ENCODE measurements at places on chromosomes 12 and 14.

DNA sequence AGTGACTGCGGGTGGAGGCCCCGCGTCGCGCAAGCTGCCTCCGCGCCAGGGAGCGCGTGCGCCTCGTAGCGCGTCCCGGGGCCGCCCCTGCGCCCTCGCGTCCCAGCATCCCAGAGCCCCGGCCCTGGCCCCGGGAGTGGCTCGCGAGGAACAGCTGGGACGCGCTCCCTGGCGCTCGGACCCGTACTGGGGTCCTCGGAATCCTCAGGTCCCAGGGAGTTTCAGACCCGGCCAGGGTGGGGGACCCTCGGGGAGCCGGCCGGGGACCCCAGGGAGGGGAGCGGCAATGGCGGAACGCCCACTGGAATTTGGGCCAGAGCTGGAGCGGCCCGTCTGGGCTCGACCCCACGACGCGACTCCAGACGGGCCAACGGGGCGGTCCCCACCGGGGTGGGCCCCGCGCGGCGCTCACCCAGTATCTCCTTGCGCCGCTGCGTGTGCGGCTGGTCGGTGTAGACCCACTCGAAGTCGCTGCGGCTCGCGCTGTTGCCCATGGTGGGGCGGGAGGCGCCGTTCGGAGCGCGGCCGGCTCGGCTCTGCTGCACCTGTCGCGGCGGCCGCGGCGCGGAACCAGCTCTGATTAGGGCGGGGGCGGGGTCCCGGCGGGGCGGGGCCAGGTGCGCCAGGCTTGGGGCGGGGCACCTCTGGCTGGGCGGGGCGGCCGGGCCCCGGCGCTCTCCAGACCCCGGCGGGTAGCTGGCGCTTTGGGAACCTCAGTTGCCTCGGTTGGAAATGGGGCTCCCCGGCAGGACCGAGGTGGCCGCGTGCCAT lies at the start of gene DEGS2:
DEGS2 (minus strand) TSS at position 552 of the 771 bp plus-strand sequence; CDS start at position 494, 58 bp downstream.
- DNase-seq: peak; percentile 62

DNA sequence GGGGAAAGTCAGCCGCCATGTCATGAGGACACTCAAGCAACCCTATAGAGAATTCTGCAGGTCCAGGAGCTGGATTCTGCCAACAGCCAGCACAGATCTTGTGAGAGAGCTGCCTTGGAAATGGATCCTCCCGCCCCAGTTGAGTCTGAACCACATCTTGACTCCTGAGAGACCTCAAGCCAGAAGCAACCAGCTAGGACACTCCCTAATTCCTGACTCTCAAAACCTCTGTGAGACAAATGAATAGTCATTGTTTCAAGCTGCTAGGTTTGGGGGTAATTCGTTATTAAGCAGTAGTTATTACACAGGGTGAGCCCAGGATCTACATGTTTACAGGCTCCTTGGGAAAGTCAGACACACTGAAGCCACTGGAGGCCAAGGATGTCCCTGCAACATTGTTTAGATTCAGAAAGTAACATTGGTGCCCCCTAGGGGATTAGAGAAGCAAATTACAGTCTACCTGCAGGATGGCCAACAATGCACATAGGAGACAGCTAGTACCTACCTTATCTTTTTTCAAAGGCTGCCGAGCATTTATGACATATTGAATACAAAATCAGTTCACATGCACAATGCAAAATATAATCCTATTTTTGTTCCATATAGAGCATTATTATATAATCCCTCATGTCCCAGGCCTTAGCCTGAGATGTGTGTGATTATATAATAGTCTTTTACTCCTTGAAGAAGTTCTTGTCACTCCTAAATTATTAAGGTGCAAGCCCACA lies 57.9 kb upstream of the FICD start:
- no peak for DNase-seq

- no peak for DNase-seq
Measured at GRCh38 chr14:37599507-37600368, 4.3 kb downstream of the TTC6 start.

- DNase-seq: no peak
Measured at GRCh38 chr12:75759842-75760572, 248.6 kb upstream of the KRR1 start.

- DNase-seq: peak; percentile 11
Measured at GRCh38 chr12:27779416-27779919, 565 bp upstream of the KLHL42 start.

DNA sequence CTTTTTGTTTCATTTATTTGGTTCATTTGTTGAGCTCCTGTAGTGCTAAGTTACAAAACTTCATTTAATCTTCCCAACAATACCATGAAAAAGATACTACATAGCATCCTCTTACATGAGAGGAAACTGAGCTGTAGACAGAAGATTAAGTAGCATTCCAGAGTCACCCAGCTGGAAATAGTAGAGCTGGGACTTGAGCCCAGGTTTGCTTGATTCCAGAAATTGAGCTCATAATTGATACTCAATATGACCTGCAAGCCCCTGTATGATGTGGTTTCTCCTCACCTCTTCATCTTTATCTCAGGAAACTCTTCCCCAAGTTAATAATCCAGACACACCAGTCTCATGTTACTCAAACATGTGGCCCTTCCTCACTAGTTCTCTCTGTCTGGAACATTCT lies 87.0 kb upstream of the DAAM1 start:
- DNase-seq: no peak

- no peak for DNase-seq
Measured at GRCh38 chr12:91381309-91381804, 198.7 kb upstream of the DCN start.

DNA sequence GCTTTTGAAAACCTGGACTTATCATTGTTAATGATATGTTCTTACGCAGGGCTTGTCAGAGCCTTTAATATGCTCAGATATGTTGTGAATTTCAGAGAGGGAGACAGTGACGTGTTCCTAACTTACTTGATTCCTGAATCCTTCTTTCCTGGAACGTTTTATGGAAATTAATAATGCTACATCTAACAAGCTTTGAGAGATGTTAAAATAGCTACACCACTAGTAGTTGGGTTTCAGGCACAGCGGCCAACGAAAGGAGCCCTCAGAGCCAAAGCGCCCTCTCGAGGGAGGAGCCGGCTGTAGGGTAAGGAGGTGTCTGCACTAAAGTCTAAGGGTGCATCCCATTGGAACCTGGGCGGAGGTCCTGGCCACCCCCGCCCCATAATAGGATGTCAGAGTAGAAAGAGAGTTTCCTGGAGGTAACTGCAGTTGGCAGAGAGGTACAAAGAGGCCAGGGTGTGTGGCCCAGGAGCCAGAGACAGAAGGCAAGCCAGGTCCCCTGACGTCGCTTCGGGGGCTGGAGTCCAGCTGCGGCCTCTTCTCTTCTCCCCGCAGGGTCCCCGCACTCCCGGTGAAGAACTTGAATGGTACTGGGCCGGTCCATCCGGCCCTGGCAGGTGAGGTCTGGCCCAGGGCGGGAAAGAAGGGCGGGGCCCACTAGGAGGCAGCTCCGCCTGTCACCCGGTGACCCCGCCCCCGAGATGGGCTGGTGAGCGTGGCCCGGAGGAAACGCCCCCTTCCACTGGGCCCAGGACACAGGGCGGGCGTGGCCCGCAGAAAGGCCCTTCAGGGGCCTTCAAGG lies 36.3 kb downstream of the DTX1 start:
- DNase-seq: peak; percentile 33

GRCh38 chr12:29725587-29726320 lies 58.0 kb downstream of the TMTC1 start:
- no peak for DNase-seq

DNA sequence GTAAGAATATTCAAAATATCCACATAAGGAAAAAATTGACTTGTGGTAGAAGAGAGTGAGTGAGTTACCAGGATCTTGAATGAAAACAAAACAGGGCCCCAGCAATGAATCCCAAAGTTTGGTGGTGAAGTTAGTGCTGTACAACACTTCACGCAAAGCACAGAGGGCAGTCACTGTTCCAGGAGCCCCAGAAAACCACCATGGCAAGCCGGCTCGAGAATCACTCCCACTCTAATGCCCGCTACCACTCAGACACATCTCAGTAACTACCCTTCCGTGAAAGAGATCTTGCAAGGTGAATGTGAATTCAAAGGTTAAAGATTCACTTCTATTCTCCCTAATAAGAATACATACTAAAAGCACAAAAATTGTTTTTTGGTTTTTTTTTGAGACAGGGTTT lies 30.1 kb downstream of the CLIP1 start:
- DNase-seq: no peak

DNA sequence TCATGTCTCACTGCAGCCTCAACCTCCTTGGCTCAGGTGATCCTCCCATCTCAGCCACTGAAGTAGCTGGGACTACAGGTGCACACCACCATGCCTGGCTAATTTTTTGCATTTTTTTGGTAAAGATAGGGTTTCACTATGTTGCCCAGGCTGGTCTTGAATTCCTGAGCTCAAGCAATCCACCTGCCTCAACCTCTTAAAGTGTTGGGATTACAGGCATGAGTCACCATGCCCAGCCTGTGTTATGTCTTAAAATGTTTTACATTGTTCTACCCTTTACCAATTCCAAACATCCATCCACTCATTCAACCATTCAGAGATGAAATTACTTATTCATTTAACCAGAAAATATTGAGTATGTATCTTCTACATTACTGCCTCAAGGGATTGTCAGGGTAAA lies 111.6 kb upstream of the BTG1 start:
- no peak for DNase-seq

DNA sequence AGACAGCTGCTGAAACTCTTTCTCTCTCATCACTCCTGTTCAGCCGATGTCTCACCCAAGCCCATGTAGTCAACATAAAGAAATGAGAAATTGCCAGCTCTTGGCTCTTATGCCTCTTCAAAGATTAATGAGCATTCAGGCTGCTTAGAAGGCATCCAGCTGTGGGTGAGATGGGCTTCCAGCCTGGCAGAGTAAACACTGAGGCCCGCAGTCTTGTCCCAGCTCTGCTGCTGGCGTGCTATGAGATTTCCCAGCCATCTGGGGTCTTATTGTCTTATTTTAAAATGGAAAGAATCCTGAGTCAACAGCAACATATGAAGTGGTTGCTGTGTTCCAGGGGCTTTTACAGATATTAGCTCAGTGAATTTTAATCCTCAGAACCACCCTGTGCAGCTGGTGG lies 12.6 kb downstream of the RXYLT1 start:
- DNase-seq: no peak

DNA sequence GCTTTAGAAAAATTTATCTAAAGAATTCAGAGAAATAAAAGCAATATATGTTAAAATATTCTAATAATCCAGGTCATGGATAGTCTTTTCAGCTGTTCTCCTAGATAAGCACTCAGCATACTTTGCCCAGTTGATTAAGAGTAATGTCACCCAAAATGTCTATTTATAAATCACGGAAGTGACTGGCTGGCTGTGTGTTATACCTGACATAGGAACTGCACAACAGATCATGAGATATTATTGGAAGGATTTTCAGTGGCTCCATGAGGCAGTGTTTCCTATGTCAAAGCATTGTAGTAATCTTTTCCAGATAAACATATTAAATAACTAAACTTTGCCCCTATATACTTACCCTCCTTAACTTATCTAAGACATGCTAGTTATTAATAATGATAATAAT lies 128.8 kb downstream of the ITPR2 start:
- no peak for DNase-seq

GRCh38 chr12:123364532-123365024 lies at the start of gene SBNO1:
Gene SBNO1 (minus strand): TSS chr12:123364847. CDS start chr12:123350441, 14,406 bp downstream.
- DNase-seq: peak; percentile 89

DNA sequence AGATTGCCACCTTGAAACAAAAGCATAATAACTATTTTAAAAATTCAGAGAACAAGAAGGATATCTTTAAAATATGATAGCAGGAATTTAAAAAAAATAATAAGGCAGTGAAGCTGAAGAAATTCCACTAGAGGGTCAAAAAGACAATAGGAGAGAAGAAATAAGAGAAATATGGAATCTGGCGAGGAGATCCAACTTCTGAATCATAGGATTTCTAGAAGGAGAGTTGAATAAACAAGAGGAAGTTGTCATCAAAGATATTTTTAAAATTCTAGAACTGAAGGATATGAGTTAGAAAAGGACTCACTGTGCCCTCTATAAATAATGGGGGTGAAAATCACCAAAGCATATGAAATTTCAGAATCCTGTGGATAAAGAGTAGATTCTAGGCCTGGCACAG lies 26.8 kb upstream of the TOMM20L start:
- no peak for DNase-seq

GRCh38 chr12:77608271-77608824 lies 222.3 kb upstream of the NAV3 start:
- no peak for DNase-seq

GRCh38 chr14:25833341-25834126 lies 764.3 kb downstream of the NOVA1 start:
- no peak for DNase-seq

DNA sequence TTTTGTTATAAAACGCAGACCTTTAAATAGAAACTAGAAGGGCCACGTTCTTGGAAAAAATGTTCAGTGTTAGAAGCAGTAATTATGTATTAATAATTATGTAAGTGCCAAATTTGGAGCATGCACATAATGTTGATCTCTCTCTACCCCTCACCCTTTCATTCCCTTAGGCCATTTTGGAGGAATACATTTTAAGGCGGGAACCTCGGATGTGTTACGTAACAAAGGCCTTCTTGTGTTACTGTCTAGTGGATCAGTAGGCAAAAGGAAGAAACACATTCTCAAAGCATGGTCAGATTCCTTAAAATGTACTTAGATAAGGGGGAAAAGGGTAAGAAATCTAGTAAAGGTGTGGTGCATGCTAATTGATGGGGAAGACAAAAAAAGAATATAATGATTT lies 52.7 kb downstream of the RASSF3 start:
- no peak for DNase-seq

GRCh38 chr14:63938198-63939005 lies 85.6 kb downstream of the SYNE2 start:
- peak; percentile 20 for DNase-seq

DNA sequence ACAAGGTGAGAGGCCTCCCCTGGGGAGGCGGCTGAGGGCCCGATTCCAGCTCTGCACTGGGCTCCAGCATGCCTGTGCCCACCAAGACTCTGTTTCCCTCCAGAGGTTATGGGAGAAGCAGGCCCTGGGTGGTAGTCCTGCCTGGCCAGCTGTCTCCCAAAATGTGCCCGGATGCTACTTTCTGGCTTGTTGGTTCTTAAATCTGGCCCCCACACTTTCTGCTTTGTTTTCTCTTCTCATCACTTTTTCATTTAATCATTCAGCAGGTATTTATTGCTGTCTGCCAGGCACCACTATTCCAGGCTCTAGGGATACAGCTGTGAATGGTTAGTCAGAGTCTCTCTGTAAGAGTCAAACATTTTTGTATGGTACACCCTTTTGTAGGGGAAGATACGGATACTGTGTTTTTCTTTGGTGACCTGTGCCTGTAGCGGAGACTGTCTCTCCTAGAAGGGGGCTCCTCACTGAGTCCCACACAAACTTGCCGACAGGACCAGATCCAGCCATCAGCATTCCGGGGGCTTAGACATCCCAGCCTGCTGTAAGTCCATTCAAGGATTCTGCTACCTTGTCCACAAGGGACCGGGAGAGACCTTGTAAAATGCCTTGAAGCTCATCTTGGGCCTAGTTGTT lies 3.8 kb downstream of the DHRS2 start:
- no peak for DNase-seq

- no peak for DNase-seq
Measured at GRCh38 chr14:105336477-105337287, 22.1 kb downstream of the PACS2 start.
